Kidney (tissue), 22 donors: ENCODE measurements at places on chromosomes 5 and 9. TPM values are rescaled to one million over a fixed set of nuclear protein-coding genes. Genes with fewer than 3 reads are reported as not detected.

Gene PAEP
- not detected for polyA plus RNA-seq

Gene TMEM38B
- polyA plus RNA-seq, result 12.5 TPM

Gene DOLPP1
- 12.1 TPM for polyA plus RNA-seq

Gene BTNL3
- polyA plus RNA-seq, result 0.30 TPM

Gene ANKRD33B
- polyA plus RNA-seq, result 4.8 TPM

Gene TNFSF15
- 1.4 TPM for polyA plus RNA-seq

Gene PCDHA4
- 1.1 TPM for polyA plus RNA-seq

Gene CSF1R
- polyA plus RNA-seq, result 7.5 TPM

Gene ESM1
- 6.1 TPM for polyA plus RNA-seq

Gene ST6GALNAC6
- 75.0 TPM for polyA plus RNA-seq

Gene SH3GL2
- 20.0 TPM for polyA plus RNA-seq

Gene ICE1
- 6.7 TPM for polyA plus RNA-seq

Gene TMEM232
- polyA plus RNA-seq, result 4.8 TPM

Gene BTNL9
- polyA plus RNA-seq, result 8.6 TPM
